ENCODE measurements at places on chromosomes 13 and 19.

GRCh38 chr19:18606281-18607225 is at the start of gene CRLF1:
CRLF1 (minus strand) TSS chr19:18606799; CDS start chr19:18606656, 143 bp downstream.
- no peak for DNase-seq

DNA sequence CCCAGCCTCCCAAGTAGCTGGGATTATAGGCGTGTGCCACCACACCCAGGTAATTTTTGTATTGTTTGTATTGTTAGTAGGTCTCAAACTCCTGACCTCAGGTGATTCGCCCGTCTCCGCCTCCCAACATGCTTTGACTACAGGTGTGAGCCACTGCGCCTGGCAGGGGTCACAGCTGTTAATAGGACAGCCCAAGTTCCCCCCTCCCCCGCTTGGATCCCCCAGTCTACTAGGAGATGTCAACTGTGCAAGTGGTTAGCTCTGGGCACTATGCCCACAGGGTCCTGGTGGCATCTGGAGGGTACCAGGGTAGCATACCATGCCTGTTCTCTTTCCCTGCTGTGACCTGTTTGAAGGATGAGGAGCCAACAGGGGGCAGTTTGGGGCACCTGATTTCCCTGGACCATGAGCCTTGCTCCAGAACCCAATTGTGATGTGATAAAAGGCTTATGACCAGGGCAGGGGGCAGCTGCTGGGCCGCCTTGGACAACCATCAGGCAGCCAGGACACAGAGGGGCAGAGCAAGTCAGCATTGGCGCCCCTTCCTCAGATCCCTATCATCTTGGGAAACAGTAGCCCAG is at the start of gene TSPAN16:
TSS of gene TSPAN16 (plus strand) at position 496 of the 581 bp plus-strand sequence. CDS start 138 bp downstream, outside the sequence.
- no peak for DNase-seq

DNA sequence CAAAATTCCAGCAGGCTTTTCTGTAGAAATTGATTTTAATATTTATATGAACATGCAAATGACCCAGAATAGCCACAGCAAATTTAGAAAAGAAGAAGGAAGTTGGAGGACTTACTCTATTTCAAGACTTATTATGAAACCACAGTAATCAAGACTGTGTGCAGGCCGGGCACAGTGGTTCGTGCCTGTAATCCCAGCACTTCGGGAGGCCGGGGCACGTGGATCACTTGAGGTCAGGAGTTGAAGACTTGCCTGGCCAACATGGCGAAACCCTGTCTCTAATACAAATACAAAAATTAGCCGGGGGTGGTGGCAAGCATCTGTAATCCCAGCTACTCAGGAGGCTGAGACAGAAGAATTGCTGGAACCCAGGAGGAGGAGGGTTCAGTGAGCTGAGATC is 6.0 kb upstream of the FFAR2 start:
- DNase-seq: no peak

- no peak for DNase-seq
These were observed 348.8 kb downstream of the GPC5 start for GRCh38 chr13:91747186-91747585.

DNA sequence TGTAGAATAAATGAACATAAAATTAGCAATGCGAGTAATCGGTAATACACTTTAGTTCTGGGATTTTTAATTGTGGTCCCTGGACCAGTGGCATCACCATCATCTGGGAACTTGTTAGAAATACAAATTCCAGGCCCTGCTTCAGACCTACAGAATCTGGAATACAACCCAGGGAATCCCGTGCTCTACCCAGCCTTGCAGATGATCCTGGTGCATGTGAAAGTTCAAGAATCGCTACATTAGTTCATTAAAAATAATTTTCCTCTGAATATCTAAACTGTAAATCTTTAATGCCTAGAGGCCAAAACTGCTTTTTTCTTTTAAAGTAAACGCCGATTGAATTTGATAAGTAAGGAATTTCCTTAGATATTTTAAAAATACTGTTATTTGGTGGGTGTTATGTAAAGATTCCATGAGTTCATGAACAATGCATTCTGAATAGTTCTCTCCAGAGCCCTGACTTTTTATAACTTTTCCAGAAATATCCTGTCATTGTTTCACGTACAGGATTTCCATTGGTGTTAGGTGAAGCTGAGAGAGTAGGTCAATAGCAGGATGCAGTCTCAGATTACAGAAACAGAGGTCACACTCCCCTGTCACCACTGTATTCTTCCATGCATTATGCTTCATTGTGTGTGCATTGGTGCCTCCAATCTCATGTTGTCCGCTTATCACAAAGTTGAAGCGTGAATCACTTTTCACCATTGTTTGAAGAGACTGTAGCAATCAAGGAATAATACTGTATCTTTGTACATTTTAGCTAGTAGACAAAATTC is 596.5 kb upstream of the KLF12 start:
- no peak for DNase-seq

GRCh38 chr13:75554981-75555380 is 5.4 kb downstream of the UCHL3 start:
- no peak for DNase-seq

GRCh38 chr13:40973409-40973808 is 45.7 kb downstream of the ELF1 start:
- DNase-seq: no peak

GRCh38 chr19:38617764-38618589 is at the start of gene MAP4K1:
MAP4K1 (minus strand) TSS chr19:38617953; CDS start chr19:38617895, 58 bp downstream.
- peak; percentile 27 for DNase-seq

GRCh38 chr13:32087955-32088747 is 56.6 kb downstream of the FRY start:
- no peak for DNase-seq

DNA sequence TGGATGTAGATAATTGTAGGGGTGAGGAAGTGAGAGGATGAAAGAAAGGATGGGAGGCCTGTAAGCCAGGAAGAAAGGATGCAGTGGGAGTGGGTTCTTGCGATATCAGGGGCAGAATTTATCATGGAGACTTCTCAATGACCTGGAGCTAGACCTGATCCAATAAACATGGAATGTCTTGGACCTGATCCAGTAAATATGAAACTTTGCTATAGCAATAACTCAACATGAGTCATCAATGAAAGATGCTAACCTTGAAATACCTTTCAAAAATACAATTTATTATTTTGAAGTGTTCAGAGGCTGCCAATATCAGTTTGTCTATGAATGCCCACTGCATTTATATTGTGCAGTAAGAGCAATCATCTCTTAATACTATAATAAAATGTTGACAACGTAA is 279.5 kb downstream of the POU4F1 start:
- no peak for DNase-seq

GRCh38 chr19:3668331-3669081 is 31.8 kb downstream of the PIP5K1C start:
- DNase-seq: no peak

GRCh38 chr19:366205-366783 is 21.7 kb upstream of the MIER2 start:
- DNase-seq: no peak

DNA sequence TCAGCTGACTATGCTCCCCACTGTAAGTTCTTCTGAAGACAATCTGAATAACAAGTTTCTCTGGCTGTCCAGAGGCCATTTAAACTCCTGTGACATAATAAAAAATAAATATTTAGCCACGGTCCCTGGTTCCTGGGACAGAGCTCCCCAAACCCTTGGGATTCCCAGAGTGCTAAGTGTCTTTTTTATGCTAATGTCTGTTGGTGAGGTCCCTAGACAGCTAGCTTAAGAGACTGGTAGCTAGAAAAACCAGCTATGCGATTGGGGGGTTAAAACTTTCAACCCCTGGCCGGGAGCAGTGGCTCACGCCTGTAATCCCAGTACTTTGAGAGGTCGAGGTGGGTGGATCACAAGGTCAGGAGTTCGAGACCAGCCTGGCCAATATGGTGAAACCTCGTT is 5.9 kb downstream of the EPSTI1 start:
- DNase-seq: no peak

All from body of pancreas (tissue), 4 donors.